ENCODE measurements at places on chromosomes 12 and 14.
A peak's percentile ranks its signal among the peaks of the same experiment; 100 is the strongest.

GRCh38 chr14:29654901-29655550 is 272.6 kb downstream of the PRKD1 start:
- no peak for DNase-seq

DNA sequence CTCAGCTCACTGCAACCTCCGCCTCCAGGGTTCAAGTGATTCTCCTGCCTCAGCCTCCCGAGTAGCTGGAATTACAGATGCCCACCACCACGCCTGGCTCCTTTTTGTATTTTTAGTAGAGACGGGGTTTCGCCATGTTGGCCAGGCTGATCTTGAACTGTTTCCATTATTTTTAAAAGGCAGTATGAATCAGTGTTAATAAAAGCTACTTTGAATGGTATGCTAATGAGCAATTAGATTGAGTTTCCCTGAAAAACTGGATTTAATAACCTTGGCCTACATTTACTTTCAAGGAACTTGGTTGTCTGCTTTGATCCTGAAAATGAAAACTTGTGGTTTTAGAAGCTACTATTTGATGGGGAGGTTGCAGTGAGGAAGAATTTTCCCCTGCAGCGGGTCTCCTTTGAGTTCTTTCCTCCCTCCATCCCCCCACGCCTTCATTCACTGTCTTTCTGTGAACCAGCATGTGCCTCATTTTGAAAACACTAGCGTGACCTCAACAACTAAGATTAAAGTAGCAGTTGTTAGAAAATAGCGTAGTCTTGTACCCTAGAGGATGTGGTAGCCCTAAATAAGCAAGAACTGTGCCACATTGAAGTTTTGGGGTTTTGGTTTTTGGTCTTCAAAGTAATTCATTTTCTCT is 17.8 kb upstream of the RPS6KA5 start:
- no peak for DNase-seq

DNA sequence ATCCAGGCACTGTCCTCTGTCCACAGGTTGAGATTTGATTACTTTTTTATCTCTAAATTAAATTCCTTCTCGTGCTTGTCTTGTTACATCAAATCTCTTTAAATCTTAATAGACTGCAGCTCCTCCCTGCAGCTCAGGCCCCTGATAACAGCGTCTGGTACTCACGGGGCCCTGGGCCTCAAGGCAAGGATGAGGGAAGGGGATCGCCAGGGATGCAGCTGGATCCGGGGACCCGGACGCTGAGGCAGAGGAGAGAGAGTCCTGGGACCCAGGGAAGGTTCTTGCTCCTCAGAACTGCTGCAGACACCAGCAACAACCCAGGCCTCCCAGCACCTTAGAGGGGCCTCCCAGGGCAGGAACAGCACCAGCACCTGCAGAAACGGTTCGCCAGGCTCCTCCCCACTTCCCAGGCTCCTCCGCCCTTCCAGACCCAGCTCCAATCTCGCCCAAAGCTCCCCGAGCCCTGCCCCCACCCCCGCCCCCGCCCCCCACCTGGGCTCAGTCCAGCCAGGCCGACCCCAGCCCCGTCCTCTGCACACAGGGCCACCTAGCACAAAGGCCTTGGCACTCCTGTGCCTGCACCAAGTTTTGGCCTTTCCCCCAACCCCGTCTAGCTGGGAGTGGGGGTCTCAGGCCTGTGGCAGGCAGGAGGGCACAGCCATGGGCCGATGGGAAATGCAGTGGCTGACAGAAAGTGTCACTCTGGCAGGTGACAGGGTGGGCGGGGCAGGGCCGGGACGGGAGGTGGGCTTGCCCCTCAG is 60.3 kb upstream of the GALNT9 start:
- no peak for DNase-seq

GRCh38 chr14:90507428-90507827 is 110.6 kb downstream of the CALM1 start:
- no peak for DNase-seq

DNA sequence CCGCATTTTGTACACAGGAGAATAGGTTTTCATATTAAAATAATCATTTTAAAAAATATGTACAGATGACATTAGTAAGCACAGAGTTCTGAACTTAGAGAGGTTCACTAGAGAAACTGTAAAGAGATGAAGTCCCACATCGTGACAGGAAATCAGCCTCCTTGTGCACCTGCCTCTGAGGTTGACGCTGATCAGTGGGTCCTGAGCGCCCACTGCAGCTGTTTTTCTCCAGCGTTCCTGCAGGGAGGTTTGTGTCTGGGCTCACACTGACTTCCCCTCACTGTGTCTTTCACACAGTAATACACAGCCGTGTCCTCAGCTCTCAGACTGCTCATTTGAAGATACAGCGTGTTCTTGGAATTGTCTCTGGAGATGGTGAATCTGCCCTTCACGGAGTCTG is 561.5 kb downstream of the TMEM121 start:
- no peak for DNase-seq

DNA sequence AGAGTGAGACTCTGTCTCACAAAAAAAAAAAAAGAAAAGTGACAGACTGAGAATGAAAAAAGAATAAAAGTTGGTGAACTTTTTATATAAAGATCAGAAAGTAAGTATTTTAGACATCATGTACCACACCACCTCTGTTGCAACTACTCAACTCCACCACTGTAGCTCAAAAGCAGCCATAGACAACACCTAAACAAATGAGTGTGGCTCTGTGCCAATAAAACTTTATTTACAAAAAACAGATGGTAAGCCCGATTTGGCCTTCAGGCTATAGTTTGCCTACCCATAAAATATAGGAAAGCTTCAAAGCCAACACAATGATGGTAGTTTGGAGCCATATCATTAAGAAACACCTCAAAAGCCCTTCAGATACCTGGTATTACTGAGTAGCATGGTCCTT is 154.5 kb upstream of the FOXN3 start:
- DNase-seq = no peak

DNA sequence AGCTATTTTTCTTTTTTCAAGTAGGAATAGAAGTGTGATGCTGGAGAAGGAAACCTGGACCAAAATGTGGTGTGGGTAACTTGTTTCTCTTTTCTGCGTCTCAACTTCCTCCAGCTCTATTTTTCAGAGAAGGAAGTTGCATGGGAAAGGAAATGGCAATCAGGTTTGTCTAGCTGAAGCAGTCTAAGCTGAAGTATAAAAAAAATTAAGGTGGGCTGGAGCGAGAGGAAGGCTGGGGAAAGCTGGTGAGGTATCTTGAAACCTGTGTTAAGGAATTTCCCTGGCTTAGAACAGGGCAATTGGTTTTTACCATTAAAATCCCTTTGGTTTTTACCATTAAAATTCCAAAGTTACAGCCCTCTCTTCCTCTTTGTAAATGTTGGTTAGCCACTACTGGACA is 34.2 kb upstream of the NINJ2 start:
- DNase-seq = no peak

DNA sequence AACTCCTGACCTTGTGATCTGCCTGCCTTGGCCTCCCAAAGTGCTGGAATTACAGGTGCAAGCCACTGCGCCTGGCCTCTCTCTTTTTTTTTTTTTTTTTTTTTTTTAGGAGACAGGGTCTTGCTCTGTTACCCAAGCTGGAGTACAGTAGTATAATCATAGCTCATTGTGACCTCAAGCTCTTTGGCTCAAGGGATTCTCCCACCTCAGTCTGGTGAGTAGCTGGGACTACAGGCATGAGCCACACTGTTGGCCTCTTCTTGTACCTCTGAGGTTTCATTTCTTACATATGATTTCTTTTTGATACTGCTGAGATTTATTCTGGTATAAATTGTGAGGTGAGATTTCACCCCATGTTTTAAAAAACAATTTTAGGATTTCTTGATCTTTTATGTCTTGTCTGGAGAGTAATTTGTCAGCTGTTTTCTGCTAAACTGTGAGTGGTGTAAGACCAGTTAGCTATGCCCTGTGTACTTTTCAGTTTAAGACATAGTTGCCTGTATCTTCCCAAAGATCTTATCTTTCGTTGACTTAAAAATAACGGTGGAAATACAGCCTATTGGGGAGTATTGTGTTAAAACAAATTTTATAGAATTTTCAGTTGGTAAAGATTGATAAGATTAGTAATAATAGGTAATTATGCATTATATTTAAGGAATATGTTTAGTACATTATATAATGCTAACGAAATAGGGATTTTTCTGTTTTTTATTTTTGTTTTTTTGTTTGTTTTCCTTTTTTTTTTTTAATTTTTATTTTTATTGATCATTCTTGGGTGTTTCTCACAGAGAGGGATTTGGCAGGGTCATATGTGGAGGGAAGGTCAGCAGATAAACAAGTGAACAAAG is 31.7 kb downstream of the WDR20 start:
- peak; percentile 6 for DNase-seq

- no peak for DNase-seq
These were observed 335.0 kb downstream of the PCNX1 start for GRCh38 chr14:71242237-71242748.

- peak; percentile 50 for DNase-seq
These were observed 245.3 kb downstream of the ZFP36L1 start for GRCh38 chr14:68547305-68548193.

- no peak for DNase-seq
These were observed 65.7 kb downstream of the ATP2B1 start for GRCh38 chr12:89642959-89643358.

DNA sequence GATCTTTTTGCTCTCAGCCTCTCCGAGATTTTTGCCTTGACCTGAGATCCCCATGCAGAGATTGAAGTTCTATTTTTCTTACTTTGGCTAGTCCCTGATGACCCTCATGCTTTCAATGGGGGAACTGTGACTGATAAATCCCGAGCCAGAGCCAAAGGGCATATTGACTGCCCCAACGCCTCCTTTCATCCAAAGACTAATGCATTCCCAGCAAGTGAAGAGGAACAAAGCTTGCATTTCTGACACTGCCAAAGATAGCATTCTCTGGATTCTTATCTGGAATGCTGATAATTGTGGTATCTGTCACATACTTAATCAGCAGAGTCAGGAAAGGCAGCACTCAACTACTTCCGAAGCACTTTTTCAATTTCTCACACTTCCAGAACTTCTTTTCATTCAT is 152.3 kb upstream of the EGLN3 start:
- DNase-seq = no peak

GRCh38 chr14:96077983-96078624 is 38.9 kb downstream of the C14orf132 start:
- no peak for DNase-seq

GRCh38 chr14:31934767-31935266 is 142.3 kb upstream of the ARHGAP5 start:
- peak; percentile 55 for DNase-seq

GRCh38 chr12:65986047-65986446 is 144.5 kb downstream of the LLPH start:
- DNase-seq = no peak

DNA sequence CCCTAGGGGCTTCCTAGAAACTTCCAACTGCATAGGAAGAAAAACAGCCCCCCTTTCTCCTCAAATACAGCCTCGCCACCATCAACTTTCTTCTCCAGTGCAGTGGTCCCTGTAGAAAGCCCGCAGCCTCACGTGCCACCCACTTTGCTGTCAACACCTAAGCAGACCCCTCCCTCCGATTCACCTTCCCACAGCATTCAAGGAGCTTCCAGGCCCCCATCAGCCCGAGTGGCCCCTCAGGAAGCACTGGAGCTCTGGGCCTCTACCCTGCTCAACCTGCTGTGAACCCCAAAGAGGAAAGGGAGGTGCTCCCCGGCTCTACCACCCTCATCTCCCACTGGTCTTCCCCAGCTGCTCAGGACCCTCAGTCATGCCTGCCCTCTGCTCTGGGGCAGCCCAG is 55.0 kb downstream of the RNF34 start:
- no peak for DNase-seq

DNA sequence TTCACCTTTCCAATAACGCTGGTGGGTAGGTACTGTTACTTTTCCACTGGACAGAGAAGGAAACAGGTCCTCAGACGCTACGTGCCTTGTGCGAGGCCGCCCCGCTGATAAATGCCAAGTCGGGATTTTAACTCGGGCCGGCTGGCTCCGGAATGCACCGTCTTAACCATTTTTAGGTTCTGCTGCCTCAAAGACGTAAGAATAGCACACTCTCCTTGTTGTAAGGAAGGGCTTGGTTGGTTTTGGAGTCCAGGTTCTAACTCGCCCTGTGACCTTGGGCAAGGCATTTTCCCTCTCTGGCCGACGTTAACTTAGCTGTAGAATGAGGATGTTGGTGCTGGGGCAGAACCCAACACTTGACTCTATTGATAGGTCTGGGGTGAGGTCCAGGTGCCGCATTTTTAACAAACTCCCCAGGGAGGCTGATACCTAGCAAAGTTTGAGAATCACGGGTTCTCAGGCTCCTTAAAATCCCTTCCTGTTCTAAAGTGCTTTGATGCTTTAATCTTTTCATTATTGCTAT is 814 bp downstream of the ANKRD13A start:
- DNase-seq = peak; percentile 20

DNA sequence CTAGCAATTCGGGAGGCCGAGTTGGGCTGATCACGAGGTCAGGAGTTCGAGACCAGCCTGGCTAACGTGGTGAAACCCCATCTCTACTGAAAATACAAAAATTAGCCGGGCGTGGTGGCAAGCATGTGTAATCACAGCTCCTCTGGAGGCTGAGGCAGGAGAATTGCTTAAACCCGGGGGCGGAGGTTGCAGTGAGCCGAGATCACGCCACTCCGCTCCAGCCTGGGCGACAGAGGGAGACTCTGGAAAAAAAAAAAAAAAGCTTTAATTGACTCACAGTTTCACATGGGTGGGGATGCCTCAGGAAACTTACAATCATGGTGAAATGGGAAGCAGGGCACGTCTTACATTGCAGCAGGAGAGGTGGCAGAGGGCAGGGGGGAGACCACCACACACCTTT is 30.6 kb upstream of the SLC2A3 start:
- DNase-seq = no peak

GRCh38 chr14:63444588-63444987 is 98.6 kb downstream of the PPP2R5E start:
- DNase-seq = no peak

DNA sequence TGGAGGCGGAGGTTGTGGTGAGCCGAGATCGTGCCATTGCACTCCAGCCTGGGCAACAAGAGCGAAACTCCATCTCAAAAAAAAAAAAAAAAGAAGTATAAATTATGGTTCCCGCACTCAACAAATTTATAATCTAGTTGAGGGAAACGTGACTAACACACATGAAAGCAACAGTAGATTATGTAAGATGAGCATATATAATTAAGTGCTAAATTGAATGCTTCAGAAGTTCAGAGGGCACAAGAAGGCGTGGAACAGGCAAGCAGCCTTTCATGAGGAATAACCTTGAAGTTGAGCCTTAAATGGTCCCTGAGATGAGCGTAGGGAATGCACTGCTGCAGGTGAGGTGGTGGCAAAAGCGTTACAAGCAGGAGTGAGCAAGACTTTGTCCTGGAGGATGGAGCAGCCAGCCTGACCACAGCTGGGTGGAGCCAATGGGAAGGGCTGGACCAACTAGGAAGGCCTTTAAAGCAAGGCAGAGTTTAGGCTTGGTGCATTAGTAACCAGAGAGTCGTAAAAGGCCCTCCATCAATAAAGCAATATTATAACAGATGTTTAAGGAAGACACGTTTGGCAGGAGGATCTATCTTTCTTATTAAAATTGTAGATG is 30.6 kb upstream of the TUBA1A start:
- no peak for DNase-seq

DNA sequence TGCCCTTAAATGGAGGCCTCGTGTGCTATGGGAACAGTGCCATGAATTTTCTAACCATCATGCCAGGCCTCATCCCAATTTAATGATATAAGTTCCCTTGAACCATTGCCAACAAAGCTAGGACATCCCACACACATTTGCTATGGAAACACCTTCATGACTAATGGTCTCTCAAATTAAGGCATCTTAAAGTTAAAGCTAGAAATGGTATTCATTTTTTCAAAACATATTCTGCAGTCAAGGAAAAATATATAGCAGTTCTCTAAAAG is 117.3 kb downstream of the BTG1 start:
- DNase-seq = no peak

- no peak for DNase-seq
These were observed 14.4 kb downstream of the ACADS start for GRCh38 chr12:120739821-120740613.

- no peak for DNase-seq
These were observed 473 bp upstream of the TMEM19 start for GRCh38 chr12:71685312-71685906.

All from SW 1271 (cell line).